ENCODE measurements at places on chromosomes 13 and 19.

DNA sequence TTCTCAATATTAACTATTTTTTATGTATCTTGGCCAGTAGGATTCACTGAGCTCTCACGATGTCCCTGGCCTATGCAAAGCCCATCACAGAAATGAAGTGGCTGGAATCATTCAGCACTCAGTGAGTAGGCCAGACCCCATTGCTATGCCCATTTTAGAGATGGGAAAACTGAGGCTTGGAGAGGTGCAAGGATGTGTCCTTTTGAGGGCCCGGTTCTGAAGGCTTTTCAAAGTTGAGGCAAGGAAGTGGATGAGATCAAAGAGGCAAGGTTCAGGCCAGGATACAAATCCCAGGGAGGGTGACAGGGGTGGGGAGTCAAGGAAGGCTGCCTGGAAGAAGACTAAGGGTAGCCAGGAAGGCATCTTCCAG, 18.7 kb upstream of the ERCC1 start:
- DNase-seq: no peak

DNA sequence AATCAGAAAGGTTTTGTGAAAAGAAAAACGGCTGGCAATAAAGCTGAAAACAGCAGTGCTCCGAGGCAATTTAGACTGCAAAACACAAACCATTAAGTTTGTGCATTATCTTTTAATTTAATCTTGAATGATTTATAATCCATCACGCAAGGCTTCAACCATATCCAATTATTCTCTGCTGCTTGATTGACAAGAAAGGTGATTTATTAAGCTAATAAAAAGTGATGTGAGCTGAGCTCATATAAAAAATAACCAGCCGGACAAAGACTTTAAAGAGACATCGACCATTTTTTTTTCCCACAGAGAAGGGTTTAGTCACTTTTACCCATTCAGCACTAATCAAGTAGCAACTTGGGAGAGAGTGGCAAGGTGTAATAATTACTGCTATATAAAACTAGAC, 33.6 kb downstream of the TSHZ3 start:
- DNase-seq: no peak

DNA sequence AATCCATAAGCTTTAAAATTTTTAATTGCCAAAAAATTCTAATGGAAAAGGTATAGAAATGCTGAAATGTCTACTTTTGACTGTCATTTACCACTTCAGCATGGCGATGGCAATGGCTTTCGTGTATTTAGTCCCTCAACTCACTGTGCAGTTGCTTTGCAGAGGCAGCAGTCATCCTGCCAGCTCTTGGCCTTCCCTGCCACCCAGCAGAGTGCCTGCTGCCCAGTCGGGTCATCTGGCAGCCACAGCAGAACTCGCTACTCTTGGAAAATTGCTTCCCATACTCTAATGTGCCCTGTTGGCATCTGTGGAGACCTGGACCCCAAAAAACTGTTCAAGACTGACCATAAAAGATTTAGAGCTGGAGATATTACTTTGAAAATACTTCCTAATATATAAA, 383.2 kb downstream of the UQCRFS1 start:
- DNase-seq: no peak

DNA sequence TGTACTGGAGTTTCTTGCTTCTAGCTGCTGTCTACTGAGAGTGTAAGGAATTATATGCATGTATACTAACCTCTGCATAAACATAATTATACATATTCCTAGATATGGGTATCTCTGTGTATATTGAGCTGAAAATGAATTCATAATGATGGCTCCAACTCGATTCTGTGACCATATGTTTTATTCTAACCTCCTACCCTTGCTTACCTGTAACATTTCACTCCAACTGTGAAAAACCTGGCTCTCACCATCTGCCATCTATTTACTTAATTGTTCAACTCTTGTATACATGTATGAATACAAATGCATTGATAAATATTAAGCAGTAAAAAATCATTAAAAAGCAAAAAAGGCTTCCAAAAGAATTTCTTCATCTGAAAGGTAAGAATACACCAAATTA, 1729.5 kb upstream of the SPRY2 start:
- DNase-seq: no peak

DNA sequence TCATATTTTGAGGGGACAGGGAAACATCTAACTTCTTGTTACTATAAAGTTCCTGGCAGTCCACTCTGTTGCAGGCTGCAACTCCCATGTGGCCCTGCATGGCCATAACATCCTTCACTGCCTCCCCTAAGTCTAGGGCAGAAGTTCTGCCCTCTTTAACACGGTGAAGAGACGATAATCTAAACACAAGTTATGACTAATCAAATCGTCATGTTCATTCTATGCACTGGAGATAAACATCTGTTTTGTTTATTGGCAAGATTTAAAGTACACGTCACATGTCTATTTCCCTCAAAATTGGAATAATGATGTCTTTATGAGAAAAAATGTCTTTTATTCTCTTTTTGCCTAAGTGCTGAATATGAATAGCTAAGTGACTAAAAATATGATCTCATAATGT, 1629.4 kb downstream of the PCDH9 start:
- no peak for DNase-seq

- DNase-seq: no peak
These were observed 739.4 kb downstream of the LIG4 start for GRCh38 chr13:107475753-107476453.

GRCh38 chr13:29508130-29508875, 87.2 kb downstream of the SLC7A1 start:
- DNase-seq: peak; percentile 71

DNA sequence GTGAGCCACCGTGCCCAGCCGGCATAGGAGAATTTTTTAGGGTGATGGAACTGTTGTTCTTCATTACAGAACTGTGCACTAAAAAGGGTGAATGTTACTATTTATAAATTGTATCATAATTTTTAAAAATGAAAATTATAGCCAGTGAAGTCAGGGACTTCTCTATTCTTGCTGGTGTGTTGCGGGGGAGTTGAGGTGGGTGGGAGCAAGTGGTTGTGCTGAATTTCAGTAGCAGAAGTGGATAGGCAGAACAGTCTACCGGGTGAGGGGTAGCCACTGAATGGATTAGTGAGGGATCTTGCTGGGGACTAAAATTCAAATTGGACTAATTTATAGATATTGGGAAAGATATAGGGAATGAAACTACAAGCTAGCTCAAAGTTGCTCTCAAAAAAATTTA, 74.0 kb downstream of the CAB39L start:
- DNase-seq: no peak

DNA sequence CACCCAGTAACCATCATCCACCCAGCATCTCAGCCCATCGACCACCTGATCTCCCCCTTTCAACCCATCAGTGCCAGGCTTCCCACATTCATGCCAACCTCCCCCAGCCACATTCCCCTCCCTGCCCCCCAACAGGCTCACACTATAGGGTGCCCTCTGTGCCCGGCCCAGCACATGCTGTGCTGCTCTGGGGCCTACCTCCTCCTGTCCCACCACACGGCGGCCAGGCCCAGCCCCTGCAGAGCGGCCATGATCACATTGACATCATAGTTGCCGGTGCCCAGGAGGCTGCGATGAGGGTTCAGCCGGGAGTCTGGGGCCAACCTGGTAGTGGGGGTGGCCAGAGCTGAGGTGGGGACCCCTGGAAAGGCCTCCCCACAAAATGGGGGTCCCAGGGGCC, 3.6 kb downstream of the JOSD2 start:
- no peak for DNase-seq

DNA sequence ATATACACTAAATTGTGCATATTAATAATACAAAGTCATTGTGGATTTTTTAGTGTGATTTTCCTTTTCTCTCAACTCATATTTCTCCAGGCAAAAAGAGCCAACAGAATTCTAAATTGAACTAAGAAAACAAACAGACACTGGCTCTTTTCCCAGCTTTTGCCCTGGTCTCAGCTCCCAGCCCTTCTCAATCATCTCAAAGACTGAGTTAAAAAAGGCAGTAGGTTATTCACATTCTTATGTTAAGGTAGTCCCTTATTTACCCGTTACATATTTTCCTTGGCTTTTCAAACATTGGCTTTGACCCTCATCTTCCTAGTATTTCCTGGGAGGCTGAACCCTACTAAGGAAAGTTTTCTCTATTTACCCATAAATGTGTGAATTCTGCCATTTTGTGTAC, 753.6 kb downstream of the LIG4 start:
- DNase-seq: no peak

DNA sequence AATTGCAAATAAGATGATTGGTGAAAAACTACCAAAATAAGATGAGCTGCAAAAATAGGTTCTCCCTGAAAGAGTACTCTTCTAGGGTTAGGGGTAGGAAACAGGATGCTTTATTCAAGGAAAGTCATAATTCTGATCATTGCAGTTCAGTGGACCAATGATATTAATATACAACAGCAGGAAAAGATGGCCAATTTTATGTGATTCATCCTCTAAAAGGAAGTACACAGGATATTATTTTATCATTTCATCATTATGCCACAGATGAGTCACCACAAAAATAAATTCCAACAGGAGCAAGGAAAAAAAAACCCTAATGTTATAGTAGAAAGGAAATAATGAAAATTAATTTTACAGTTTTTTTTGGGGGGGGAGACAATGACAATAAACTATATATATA, 205.0 kb downstream of the NALCN start:
- no peak for DNase-seq

- DNase-seq: no peak
These were observed 6.8 kb upstream of the PEPD start for GRCh38 chr19:33528404-33528803.

DNA sequence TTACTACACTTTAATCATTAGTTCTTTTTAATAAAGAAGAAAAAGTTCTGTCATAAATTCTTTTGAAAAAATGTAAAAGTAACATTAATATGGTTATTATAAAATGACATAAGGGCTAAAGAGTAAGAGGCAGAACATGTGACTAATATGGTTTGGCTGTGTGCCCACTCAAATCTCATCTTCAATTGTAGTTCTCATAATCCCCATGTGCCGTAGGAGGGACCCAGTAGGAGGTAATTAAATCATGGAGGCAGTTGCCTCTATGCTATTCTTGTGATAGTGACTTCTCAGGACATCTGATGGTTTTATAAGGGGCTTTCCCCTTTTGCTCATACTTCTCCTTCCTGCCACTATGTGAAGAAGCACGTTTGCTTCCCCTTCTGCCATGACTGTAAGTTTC, 104.5 kb downstream of the UGGT2 start:
- DNase-seq: no peak

GRCh38 chr19:42553292-42554045, 25.2 kb upstream of the CEACAM1 start:
- no peak for DNase-seq

GRCh38 chr13:110916301-110917142, 1.7 kb upstream of the ANKRD10 start:
- DNase-seq: peak; percentile 38

DNA sequence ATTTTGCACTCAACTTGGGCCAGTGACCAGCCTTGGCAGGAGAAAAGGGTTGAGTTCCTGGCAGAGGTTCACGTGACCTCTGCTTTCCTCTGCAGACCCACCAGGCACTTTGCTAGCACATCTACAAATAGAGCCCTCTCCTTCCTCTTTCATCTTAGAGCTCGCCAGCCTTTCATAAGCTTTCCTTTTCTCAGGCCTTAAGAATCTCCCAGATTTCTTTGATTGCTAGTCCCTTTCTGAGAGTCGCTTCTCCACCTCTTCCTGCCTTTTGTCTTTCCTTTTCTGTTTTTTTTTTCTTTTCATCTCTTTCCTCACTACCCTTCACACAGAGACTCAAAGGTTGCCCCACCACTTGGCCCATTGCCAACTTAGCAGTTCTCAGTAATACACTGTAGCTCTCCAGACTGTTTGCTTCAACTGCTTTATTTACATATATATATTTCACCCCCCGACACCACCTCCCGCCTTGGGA, 375.7 kb upstream of the SPRY2 start:
- peak; percentile 49 for DNase-seq

DNA sequence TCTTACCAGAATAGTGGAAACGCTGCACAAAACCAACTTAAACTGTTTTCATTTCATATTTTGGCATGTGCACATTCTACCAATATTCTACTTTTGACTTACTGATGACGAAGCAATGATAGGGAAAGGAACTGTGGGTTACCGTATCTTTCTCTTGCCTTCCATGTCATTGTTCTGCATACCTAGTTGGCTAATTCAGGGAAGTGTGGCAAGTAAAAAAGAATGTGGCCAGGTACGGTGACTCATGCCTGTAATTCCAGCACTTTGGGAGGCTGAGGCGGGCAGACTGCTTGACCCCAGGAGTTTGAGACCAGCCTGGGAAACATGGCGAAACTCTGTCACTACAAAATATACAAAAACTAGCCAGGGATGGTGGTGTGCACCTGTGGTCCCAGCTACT, 108.2 kb downstream of the SIPA1L3 start:
- no peak for DNase-seq

- no peak for DNase-seq
These were observed 1.1 kb downstream of the TSSK6 start for GRCh38 chr19:19514215-19514657.

DNA sequence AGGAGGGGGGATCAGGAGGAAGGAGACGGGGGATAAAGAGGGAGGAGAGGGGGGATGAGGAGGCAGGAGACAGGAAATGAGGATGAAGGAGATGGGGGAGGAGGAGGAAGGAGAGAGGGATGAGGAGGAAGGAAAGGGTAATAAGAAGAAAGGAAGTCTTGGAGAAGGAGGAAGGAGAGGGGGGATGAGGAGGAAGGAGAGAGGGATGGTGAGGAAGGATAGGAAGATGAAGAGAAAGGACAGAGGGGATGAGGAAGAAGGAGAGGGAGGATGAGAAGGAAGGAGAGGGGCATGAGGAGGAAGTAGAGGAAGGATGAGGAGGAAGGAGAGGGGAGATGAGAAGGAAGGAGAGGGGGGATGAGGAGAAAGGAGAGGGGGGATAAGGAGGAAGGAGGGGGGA, 13.0 kb upstream of the VSTM2B start:
- no peak for DNase-seq

- no peak for DNase-seq
These were observed 9.3 kb downstream of the HOOK2 start for GRCh38 chr19:12766051-12766521.

DNA sequence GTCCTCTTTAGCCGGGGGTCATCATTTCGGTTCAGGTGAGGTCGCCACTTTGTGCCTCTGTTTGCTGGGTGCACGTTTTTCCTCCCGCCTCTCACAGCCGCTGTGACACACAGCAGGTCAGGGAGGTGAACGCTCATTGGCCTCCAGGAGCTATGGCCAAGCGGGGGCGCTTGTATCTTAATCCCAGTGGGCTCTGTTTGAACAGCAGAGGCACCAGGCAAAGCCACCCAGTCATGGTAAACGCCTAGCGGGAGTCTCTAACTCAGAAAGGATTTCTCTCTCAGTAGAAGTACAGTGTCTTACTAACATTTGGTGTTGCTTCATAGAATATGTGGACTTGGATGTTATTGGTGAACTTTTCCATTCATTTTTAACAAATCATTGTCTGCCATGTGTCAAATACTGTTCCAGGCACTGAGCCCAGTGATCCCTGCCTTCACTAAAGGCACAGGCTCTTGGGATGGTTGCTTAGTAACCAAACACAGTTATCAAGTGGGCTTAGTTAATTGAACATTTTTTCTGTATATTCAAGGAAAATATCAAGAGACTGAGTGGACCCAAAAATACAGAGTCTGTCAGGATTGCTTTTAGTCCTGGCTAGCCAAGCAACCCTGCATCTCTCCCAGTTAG, 186.7 kb downstream of the STK24 start:
- no peak for DNase-seq

All from NCI-H510A treated with DMSO at 0.1 percent for 48 hours (cell line).